Fibroblast of the aortic adventitia (primary cell): ENCODE measurements at places on chromosomes 6 and 20.

- no peak for DNase-seq
Observed at GRCh38 chr6:132750455-132751248, 7.1 kb downstream of the VNN2 start.

DNA sequence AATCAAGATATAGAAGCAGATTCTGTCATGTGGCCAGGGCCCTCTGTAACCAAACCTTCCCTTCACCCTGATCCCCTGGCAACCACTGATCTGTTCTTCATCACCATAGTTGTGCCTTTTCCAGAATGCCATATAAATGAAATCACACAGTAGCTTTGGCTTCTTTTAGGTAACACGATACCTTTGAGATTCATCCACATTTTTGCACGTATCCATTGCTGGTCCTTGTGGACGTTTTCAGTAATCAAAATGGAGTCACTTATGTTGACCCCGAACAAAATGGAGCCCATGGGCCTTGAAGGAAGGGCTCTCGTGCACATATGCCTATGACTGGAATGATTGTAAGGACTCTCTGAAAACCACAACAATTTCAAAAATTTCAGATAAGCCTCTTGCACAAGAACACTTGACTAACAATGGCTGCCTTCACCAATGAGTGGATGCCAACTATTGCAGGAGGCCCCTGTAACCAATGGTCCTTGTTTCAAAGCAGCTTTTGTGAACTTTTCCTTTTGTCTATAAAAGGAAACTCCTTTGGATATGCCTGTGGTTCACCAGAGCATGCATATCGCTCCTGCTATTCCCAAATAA is 84.3 kb upstream of the RALY start:
- DNase-seq = peak; percentile 99

GRCh38 chr6:85579581-85579980 is 14.1 kb downstream of the SNX14 start:
- no peak for DNase-seq

GRCh38 chr6:118776607-118777549 is 117.1 kb upstream of the ASF1A start:
- peak; percentile 90 for DNase-seq

- DNase-seq = no peak
Observed at GRCh38 chr6:166259296-166259977, 48.8 kb downstream of the PRR18 start.

- no peak for DNase-seq
Observed at GRCh38 chr6:156978948-156979347, 201.8 kb downstream of the ARID1B start.

DNA sequence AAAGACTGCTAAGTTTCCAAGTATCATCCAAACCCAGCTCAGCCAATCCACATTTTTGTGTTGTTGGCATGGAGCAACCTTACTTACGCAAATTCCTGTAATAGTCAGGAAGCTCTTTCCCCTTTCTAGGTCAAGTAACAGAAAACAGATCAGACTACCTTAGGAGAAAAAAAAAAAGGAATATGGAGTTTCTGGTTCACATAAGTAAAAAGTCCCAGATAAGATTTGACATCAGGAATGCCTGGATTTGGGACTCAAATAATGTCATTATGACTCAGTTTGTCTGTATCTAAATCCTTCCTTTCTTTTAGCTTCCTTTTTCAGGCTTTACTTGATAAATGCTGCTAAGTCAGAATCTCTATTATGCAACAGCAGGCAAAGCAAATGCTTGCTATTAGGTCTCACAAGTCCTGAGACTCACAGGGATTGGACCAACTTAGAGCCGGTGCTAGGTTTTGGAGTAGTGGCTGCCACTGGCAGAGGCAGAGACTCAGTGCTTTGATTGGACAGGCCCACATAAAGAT is 44.5 kb downstream of the NCOA7 start:
- DNase-seq = peak; percentile 99

DNA sequence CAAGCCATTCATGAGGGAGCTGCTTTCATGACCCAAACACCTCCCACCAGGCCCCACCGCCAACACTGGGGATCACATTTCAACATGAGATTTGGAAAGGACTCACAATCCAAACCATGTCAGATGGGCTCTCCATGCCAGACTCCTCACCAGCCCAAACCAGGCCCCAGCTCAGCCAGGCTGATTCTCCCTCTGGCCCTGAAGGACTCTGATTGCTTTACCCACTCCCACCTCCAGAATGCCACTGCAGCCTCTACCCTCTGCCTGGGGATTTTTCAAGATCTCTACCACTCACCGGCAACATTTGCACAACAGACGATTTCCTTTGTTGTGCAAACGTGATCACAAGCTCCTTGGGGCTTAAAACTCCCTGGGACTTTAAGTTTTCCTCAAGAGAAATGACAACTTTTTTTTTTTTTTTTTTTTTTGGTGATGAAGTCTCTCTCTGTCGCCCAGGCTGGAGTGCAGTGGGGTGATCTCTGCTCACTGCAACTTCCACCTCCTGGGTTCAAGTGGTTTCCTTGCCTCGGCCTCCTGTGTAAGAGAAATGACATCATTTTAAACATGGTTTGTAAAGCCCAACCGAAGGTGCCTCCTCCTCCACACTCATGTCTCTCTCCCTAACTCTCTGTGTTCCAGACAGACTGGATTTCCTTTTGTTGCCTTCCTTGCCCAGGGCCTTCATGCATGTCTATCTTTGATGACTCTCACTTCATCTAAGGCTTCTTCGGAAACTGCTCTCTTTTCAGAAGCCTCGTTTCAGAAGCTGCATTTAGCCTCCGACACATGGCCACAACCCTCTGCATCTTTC is 147.0 kb downstream of the CDH26 start:
- no peak for DNase-seq

GRCh38 chr6:131492932-131493573 is 80.0 kb upstream of the ARG1 start:
- no peak for DNase-seq

GRCh38 chr6:97947841-97948240 is 664.8 kb upstream of the MMS22L start:
- peak; percentile 8 for DNase-seq

DNA sequence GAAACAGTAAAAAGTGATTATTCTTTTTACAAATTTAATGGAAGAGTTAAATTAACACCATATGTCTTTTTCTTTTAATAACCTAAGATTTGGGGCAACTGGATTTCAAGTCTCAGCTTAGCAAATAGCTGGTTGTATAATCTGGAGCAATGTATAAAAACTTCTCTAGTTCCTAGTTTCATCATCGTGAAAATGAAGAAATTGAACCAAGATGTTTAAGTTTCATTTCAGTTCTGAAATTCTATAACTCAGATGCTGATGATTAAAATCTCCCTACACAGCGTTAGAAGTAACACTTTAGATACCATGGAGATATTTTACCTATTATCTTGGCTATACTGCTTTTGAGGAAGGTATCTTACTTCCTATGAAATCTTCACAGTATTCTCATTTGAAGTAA is 252.0 kb downstream of the KIF16B start:
- no peak for DNase-seq

- DNase-seq = no peak
Observed at GRCh38 chr6:45971287-45971686, 44.4 kb downstream of the CLIC5 start.

DNA sequence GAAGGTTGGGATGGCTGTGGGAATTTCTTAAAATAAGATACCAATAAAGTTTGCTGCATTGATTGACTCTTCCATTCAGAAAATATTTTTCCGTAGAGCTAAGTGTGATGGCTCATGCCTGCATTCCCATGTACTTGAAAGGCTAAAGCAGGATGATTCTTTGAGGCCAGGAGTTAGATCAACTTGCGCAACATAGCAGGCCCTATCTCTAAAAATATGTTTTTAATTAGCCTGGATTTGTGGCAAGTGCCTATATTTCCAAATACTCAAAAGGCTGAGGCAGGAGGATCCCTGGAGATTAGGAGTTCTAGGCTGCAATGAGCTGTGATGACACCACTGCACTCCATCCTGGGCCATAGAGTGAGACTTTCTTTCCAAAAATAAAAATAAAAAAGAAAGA is 431.2 kb upstream of the PTCHD4 start:
- DNase-seq = peak; percentile 74

DNA sequence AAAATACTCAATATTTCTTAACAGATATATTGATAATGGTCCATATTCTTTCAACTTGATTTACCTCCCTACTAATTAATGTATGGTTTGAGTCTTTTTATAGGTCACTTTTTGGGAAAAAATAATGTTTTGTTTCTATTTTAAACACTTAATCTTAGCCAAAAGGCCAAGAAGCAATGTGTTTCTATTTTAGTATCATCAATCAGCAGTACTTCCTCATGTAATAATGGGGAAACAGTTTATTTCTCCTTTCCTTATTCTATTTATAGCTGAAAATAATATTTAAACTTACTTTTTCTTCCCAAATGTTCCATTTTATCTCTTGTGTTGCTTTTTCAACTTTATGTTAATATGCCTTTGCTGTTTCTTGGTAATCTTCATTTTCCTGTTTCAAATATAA is 295.1 kb downstream of the ALDH8A1 start:
- DNase-seq = no peak

DNA sequence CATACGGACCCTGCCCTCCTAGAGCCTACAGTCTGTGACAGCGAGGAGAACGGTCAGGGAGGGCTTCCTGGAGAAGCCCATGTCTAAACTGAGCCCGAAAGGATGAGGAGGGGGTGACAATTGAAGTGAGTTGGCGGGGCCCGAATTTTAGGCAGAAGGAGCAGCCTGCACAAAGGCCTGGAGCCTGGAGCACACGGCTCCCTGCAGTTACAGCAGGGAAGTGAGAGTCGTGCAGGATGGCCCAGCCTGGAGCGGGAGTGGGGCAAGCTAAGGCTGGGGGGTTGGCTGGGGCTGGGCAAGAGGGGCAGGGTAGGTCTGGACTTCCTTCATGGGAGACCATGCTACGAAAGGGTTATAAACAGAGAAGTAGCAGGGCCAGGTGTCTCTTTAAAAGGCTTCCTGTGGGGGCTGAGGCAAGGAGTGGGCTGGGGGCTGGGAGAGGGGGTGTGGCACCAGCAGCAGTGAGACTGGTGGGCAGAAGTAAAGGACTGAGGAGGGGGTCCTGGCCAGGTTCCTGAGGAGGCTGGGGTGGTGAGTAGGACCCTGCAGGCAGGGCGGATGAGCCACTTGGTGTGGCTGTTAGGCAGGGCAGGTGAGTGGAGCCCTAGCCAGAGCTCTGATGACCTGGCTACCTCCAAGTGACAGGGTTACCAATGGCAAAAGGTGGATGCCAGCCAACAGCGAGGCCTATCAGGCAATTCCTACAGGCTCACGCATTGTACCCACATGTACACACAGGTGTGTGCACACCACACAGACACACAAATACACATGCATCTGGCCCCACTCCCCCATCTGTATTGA is 119.2 kb downstream of the MRPL14 start:
- no peak for DNase-seq

DNA sequence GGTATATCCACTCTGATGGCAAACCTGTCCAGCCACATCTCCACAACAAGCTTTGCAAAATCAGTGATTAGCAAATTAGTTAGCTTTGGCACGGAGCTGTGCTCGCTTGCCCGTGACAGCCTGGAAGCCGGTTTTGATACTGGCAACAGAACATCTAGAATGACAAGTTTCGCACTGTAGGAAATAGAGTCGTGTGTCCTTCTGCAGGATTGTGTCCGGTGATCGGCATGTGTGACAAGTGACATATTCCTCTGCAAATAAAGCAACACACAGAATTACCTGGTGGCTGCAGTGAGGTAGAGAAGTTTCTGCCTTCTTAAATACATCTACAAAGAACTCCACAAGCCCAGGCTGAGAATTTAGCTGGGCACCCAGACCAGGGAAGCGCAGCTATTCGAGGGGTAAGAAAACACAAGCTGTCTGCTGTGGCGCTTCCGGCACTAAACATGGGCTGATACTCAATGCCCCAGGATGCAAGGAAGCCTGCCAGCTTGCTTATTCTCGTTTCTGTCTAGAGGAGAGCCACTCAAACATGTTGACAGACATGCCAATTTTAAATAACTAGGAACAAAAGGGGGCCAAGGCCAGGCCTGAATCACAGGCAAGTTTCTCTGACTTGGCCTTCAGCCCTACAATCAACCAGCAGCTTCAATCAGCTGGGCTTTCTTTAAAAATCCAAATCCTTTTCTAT is 22.2 kb downstream of the EIF2S2 start:
- no peak for DNase-seq

DNA sequence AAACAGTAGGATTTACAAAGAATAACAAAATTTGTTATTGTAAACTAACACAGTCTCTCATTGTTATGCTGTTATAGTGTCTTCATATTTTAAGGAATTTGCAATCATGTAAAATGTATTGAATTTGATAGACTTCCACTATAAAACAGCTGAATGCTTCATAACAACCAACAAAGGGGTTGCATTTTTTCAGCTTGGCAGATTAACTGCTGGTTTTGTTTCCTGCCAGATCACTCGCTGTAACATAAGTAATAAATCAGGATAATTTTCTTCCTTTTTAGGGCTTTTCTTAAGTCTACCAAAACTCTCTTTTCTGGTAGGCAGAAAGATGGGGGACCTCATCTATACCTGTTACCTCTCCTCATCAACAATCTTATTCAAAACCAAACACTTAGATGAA is 169.8 kb downstream of the SAMD5 start:
- no peak for DNase-seq

DNA sequence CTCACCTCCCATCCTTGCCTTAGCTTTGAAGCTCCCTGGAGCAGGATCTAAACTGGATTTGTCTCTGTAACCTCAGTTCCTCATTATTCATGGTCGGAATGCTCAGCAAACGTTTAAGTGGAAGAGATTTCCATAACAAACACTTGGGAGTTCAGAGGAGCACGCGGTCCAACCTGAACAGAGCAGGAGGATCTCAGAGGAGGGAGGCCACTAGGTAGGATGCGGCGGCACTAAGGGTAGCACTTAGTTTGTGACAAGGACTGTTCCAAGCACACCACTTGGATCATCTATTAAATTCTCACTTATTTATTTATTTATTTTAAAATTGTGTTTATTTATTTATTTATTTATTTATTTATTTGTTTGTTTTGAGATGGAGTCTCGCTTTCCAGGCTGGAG is 13.3 kb upstream of the CCN5 start:
- DNase-seq = no peak

GRCh38 chr6:107495971-107496370 is 6.1 kb downstream of the SOBP start:
- DNase-seq = no peak

DNA sequence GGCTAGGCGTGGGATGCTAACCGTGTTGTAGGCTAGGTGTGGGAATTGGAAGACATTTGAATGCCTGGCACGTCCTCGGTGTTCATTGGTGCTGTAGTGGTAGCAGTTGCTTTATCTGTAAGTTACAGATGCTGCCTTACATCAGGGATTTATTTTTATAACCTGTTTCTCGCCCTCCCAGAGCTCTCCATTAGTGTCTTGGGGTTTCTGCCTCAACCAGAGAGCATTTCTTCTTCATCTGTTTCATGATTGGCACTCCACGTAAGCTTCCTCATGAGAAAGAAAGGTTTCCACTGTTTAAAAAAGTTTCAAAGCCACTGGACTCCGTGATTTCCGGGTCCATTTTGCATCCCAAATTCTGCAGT is 9.0 kb downstream of the IGF2R start:
- no peak for DNase-seq
